Cerebellum (tissue), 4 donors: ENCODE measurements at places on chromosomes 11 and 22. TPM values are rescaled to one million over a fixed set of nuclear protein-coding genes. Genes with fewer than 3 reads are reported as not detected.

DNA sequence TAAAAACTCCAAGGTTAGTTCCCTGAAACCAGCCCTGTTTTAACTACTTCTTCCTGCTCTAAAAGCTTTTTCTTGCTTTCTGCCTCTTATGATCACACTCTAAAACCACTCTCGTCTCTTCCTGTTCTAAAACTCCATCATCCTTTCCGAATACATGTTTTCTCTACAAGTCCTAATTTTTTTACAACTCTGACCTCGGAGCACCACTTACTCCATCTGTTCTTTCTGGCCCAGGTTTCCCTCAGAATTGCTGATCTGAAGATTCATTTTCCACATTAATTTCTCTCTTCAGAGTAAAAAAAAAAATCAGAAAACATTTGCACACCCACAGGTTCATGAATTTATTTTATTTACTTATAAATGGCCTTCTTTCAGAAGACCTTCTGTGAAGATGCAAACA, 265.7 kb upstream of the CADM1 start:
- peak; percentile 60 for DNase-seq

DNA sequence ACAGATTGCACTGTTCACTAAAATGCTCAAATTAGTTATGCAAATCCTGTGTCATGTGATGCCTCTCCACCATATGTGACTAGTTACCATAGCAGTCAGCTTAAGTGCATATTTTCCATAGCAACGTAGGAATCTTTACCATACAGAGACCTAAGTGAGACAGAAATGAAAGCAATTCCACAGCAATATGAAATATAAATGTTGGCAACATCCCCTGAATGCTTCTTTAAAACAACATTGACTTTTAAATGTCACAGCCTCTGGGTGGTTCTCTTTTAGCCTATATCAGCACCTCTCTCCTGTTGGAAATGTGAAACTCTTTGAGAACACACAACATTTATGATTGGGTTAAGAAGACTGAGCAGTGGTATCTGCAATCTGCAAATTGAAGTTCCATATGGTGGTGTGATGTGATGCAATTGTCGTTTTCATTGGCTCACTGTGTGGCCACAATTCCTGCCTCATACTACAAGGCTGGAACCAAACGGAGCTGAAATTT, 814.6 kb downstream of the DLG2 start:
- no peak for DNase-seq

DNA sequence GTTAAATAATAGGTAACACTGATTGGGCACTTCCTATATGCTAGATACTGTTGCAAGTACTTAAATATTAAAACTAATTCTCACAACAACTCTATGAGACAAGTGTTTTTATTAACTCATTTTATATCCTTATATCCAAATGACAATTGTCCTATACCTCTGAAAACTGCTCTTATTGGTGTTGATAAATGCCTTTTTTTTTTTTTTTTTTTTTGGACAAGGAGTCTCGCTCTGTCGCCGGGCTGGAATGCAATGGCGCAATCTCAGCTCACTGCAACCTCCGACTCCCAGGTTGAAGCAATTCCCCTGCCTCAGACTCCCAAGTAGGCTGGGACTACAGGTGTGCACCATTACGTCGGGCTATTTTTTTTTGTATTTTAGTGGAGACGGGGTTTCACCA, 41.6 kb downstream of the MRTFA start:
- DNase-seq = no peak

DNA sequence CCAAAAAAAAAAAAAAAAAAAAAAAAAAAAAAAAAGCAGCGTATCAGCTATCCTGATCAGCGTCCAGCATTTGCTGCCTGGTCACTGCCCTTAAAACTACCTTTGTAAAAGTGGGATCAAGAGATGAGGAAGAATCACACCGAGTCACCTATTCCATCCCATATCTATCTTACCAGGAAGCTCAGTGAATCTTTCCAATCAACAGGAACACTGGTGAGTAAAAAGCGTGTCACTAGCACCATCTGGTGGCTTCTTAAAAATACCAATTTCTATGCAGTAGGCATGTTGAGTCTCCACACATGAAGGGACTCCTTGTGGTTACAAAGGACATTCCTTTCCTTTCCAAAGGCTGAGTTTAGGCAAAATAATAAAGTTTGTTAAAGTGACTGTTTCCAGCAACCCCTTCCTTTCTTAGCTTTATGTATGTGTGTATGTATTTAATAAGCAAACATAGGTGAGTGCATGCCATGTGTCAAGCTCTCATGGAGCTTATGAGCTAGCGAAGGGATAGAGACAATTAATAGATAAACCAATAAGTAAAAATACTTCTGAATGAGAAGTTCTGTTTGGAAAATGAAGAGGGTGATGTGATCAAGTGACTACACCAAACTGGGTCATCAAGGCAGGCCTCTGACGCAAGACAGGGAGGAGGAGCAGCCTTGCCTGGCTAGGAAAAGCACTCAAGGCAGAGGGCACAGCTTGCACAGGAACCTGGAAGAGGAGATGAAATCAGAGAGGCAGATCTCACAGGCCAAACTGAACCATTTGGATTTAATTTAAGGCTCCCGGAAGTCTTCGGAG, 13.9 kb upstream of the TP53AIP1 start:
- peak; percentile 72 for DNase-seq

GRCh38 chr22:20803696-20804324, 29.9 kb downstream of the SERPIND1 start:
- peak; percentile 40 for DNase-seq

DNA sequence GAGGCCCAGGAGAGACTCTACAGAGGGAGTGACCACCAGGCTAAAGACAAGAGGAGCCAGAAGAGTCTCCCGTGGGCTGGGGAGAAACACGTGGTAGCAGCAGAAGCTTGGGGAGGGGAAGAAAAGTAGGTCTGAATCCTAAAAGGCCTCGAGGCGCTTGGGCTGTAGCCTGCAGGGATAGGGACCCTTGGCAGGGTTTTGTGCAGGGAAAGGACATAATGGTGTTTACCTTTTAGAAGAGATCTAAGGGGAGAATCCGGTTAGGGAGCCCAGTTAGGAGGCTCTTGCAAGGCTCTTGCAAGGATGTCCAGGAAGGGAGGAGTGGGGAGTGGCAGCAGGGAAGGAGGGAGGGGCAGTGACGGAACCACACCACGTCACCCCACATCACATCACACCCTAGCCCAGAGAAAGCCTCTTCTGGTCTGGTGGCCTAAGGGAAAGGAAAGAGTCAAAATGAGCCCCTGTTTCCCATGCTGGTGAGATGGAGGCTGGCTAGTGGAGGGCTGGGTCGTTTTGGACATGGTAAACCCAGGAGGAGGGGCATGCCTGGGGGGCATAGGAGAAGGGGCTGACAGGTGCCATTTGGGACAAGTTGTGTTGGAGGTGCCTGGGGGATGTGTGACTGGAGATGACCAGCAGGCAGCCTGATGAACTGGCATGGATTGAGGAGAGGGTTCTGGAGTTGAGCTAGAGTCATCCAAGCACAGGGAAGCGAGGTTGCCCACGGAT, 6.2 kb upstream of the FAM83F start:
- DNase-seq = no peak

DNA sequence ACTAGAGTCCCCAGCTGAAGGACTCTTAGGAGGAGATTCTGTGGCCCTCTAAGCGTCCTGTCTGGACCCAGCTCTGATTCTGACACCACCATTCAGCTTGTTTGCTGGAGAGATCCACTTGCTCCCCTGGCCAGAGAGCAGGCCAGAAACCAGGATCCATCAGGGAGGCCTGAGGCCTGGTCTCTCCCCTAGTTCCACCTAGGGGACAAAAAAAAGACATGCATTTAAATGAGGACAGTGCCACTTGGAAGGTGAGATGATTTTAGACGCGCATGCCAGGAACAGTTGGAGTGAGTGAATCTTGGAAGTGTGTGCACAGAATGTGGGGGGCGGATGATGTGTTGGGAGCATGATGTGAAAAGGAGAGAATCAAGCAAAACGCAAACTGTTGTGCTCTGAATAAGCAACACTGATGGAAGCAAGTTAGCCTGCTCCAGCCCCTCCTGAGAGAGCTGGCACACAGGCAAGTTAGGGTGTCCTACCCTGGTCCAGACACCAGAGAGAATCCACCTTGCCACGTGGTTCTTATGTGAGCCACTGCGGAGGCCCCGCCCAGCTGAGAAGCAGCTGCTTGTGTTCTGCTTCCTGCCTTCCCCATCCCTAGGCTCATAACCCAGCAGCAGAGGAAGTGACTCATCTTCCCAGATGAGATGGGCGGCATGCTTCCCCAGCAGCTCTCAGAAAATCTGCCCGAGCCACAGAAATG, 8.0 kb upstream of the SLCO2B1 start:
- DNase-seq = peak; percentile 33

DNA sequence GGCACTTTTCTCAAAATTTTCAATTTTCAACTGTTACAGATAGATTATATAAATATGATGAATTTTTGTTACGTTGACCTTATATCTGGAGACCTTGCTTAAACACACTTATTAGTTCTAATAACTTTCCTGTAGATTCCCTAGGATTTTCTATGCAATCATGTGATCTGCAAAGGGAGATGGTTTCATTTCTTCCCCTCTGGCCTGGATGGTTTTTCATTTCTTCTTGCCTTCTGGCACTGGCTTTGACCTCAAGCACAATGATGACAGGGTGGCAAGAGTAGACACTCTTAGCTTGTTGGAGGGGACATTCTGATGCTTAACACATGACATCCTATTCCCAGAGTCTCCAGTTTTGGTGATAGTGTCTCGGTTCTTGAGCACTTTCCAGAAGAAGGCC, 75.9 kb downstream of the DGCR2 start:
- no peak for DNase-seq

GRCh38 chr11:27076121-27076589, 35.5 kb downstream of the BBOX1 start:
- DNase-seq = no peak

- no peak for DNase-seq
Observed at GRCh38 chr11:92948116-92948515, 21.3 kb upstream of the MTNR1B start.

GRCh38 chr11:131767421-131767820, 397.0 kb downstream of the NTM start:
- DNase-seq = no peak

DNA sequence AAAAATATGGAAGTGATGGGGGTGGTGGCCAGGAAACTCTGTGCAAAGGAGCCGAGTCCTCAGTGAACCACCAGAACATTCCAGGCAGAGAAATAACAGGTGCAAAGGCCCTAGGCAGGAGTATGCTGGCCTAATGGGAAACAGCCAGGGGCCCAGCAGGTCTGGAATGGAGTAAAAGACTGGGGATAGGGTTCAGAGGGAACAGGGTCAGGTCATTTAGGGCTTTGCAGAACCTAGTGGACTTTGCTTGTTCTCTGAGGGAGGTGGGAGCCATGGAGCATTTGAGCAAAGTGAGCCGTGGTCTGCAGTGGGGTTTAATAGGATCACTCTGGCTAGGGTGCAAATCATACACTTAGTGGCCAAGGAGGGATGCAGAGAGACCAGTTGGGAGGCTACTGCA, 8.7 kb downstream of the CRYBB3 start:
- DNase-seq = no peak

DNA sequence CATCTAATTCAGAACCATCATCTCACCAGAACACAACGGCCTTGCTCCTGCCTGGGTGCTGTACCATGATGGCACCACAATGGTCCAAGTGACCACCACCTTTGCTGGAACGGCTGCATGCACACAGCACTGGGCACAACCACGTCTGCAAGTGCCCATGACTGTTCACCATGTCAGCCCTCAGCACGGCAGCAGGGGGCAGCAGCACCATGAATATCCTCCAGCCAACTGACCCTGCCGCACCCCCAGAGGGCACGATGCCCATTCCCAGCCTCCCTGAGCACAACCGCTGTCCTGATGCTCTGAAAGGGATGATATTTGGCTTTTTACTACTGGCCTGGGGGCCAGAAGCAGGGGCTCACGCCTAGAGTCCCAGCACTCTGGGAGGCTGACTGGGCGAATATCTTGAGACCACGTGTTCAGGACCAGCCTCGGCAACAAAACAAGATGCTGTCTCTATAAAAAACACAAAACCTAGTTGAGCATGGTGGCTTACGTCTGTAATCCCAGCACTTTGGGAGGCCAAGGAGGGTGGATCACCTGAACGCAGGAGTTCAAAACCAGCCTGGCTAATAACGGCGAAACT, 25.7 kb downstream of the DRD4 start:
- peak; percentile 70 for DNase-seq

GRCh38 chr11:34443136-34443535, 4.4 kb downstream of the CAT start:
- DNase-seq = no peak

GRCh38 chr11:19723572-19724342, 11.1 kb downstream of the NAV2 start:
- DNase-seq = no peak

GRCh38 chr11:35619855-35620640, 1.8 kb downstream of the FJX1 start:
- peak; percentile 44 for DNase-seq

- peak; percentile 19 for DNase-seq
Observed at GRCh38 chr22:27804470-27805297, 3.1 kb upstream of the MN1 start.

DNA sequence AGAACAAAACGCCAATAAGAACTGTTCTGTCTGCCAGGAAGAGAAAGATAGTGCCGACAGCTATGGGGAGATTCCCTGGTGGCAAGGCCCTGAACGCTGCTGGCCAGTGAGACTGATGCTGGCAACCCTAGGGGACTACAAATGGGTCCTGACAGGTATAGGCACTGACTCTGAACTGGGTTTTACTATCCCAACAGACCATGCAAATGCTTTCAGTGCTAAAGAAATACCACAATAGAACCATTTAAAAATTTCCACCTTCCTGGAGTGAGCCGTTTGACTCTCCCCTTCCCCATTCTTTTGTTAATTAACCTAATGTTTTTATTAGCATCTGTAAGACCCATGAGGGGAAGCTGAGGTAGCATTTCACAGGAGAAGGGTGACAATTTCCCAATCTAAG, 25.7 kb downstream of the USP28 start:
- DNase-seq = no peak

GRCh38 chr11:62128835-62129234, 5.0 kb downstream of the INCENP start:
- DNase-seq = no peak

DNA sequence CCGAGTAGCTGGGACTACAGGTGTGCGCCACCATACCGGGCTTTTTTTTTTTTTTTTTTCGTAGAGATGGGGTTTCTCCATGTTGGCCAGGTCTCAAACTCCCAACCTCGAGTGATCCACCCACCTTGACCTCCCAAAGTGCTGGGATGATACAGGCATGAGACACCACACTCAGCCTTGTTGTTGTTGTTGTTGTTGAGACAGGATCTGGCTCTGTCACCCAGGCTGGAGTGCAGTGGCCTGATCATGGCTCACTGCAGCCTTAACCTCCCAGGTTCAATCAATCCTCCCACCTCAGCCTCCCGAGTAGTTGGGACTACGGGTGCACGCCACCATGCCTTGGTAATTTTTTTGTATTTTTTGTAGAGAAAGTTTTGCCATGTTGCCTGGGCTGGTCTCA, 23.4 kb upstream of the CLDN5 start:
- no peak for DNase-seq

Gene DPAGT1
- total RNA-seq = 12.0 TPM

Gene SYT7
- 25.7 TPM for total RNA-seq

Gene PAMR1
- total RNA-seq = 2.4 TPM

Gene NPAS4
- total RNA-seq = 0.18 TPM

Gene PRODH
- total RNA-seq = 12.3 TPM

Gene NLRP14
- 1.6 TPM for total RNA-seq

Gene SULT4A1
- total RNA-seq = 29.7 TPM

Gene CDON
- total RNA-seq = 35.1 TPM

Gene PTGDR2
- 0.73 TPM for total RNA-seq

Gene TSSK2
- total RNA-seq = not detected

Gene GTSE1
- total RNA-seq = 6.2 TPM

Gene OR8D4
- total RNA-seq = 0.18 TPM

Gene HEPHL1
- total RNA-seq = not detected

Gene GAS2L1
- total RNA-seq = 3.3 TPM

Gene CCDC34
- 12.5 TPM for total RNA-seq

Gene UBQLNL
- 0.36 TPM for total RNA-seq

Gene TSGA10IP
- total RNA-seq = not detected

Gene RSF1
- total RNA-seq = 66.1 TPM
